Pancreas (tissue), 10 donors: ENCODE measurements at places on chromosomes 13 and 19.

- no peak for DNase-seq
Measured at GRCh38 chr13:113905942-113906341, 42.1 kb upstream of the GAS6 start.

DNA sequence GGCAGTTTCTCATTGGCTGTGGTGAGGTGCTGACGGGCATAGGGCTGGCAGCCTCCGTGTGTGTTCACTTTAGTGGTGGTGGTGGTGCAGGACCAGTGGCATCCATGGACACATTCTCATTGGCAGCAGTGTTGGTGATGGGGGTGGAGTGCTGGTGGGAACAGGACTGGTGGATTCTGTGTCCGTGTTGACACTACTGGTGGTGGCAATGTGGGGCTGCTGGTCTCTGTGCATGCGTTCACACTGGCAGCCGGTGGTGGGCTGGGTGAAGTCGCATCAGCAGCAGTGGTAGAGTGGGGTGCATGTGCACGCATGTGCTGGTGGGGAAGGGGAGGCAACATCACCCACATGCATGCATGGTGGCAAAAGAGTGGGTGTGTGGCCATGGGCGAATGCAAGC, 1471.4 kb upstream of the PCDH20 start:
- no peak for DNase-seq

GRCh38 chr19:16645140-16645539, 14.8 kb downstream of the SMIM7 start:
- no peak for DNase-seq

- DNase-seq: no peak
Measured at GRCh38 chr13:21719463-21719862, 48.6 kb downstream of the FGF9 start.

DNA sequence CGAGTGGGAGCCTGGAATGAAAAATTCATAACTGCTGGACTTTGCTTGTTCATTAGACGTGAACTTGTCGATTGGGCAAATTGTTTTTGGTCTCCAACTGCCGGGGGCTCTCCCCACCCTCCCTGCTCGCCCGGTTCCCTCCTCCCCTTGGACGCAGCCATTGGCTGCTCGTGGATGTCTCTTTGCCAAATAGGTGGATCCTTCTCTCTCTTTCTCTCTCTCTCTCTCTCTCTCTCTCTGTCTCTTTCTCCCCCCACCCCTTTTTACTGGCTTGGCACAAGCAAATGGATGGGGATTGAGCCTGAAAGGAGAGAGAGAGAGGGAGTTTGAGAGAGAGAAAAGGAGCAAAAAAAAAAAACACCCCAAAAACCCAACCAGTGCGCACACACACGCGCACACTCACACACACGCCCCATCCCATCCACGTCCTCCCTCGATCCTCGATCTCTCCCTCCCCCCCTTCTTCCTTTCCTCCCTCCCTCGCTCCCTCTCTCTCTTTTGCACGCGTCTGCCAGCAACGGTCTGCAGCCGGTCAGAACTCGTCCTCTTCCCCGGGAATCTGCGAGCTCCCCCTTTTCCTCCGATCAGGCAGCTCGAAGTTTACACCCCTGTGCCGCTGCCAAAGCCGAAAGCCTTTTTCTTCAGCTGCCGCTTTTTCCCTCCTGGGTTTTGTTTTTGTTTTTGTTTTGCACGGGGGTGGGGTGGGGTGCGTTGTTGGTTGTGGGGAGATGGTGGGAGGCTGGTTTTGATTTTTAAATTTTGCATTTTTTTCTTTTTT, 27.8 kb downstream of the NFIX start:
- no peak for DNase-seq

GRCh38 chr13:51342706-51343105, 3.2 kb downstream of the SERPINE3 start:
- DNase-seq: no peak

- DNase-seq: no peak
Measured at GRCh38 chr19:5963855-5964254, 14.1 kb downstream of the RANBP3 start.

DNA sequence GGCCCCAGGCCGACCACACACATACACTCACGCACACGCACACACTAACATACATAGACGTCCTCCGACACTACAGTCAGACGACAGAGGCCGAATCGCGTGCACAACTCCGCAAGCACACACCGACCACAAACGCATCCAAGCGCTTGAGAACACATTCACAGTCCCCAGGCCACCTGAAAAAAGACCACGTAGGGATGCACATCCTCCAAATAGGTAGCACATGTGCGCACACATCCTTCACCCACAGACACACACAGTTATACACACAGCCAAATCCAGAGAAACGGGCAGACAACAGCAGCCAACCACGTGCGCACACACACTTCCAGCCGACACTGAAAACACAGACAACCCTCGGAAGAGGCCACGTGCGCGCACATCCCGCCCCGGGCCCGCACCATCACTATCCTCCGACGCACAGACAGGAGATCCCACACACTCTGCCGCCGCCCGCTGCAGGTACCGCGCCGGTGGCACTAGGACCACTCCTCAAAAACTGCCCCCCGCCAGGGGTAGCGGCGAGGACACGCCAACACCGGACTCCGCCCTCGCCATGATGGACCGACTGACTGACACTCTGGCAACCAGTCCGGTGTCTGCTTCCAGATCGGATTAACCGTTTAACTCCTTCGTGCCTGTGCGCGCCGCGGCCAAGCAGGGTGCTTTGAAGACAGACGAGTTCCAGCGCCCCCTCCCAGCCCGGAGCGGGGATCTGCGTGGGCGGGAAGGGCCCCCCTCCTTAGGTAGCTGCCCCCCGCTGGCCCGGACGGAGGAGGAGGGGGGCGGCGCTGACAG, 493 bp upstream of the PDE4A start:
- no peak for DNase-seq

DNA sequence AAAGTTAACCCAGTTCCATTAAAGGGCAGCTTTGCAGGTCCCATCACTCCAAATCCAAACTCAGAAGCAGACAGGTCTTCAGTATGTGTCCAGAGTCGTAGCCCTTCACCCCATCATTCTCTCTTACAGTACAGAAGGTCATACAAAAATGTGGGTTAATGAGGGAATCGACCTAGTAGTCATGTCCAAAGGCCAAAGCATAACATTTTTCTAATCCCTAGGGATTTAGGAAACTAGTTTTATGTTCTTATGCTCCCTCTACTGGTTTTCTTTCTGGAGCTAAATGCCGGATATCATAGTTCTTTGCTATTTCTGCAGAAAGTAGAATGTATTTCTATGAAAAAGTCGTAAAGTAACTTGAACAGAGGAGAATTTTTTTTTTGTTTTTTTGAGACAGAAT, 72.2 kb downstream of the DHRS12 start:
- no peak for DNase-seq

- DNase-seq: no peak
Measured at GRCh38 chr13:32887617-32888016, 128.6 kb upstream of the KL start.

DNA sequence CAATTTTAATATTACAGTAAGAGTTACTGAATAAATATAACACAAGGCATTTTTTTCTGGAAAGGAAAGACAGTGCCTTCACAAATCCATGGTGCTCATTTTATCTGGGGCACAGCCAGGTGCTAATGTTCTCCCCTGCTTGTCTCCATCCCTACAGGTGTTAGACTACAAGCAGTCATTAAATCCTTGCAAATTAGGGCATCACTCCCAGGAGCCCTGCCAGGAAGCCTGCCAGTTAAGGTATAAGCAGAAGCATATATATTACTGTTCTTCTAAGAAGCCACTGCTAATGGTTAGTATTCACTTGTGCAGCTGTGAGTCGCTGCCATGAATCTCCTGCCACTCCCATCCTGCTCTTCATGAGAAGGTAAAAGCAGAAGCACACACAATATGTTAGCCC, 149.7 kb downstream of the OXGR1 start:
- DNase-seq: no peak

GRCh38 chr19:48110350-48110966, at the start of gene PLA2G4C:
PLA2G4C (minus strand) TSS chr19:48110817; CDS start chr19:48106529, 4,288 bp downstream.
- peak; percentile 93 for DNase-seq

- no peak for DNase-seq
Measured at GRCh38 chr19:374886-375235, 30.3 kb upstream of the MIER2 start.

DNA sequence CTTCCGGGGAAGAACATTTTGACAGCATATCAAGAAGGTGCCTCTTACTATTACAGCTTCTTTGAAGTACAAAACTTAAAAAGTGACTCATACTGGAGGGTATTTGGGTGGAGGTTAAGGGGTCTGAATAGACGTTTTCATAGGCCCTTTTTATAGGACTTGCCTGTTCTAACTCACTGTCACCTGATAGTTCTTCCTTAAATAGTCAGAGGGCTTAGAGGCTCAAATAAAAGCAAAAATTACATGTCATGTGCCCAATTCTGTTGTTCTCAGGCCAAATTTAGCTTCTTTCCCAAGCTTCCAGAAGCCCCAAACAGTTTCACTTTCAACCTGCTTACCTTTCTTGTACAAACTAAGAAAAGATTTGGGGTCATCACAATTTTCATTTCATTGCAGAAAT, 16.1 kb upstream of the SLC46A3 start:
- DNase-seq: no peak

- no peak for DNase-seq
Measured at GRCh38 chr13:112106478-112107141, 39.7 kb downstream of the SOX1 start.

DNA sequence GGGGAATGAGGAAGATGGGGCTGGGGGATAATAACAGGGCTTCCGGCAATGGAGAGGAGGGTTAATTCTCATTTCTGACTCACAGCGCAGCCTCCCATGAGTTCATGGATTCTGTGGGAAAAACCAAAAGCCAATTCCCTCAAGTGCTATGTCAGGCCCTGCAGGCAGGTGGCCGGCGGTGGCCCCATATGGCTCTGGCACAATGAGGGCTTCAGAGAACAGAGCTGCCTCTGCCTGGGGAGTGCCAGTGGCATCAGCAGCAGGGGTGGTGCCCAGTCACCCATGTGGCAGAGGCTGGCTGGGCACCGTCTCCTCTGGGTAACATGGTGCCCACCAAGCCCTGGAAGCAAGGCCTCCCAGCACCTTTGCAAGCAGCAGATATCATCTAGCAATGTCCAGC, 69.1 kb downstream of the ALOX5AP start:
- no peak for DNase-seq

DNA sequence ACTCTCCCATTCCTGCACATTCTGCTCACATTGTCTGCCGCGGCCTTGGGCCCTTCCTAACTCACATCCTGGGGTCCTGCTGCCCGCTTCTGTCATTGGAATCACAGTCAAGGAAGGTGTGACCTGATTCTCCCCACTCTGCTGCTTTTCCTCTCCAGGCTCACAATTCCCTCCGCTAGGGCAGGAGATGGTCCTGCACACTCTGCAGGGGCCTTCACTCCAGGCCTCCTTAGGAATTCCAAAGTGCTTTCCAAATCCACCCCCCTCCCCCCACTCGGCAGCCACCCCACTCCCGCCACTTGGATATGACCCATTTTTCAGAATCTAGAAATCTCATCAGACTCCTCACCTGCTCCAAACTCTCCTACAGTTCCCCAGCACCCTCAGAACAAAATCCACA, 3.1 kb upstream of the SLC5A5 start:
- DNase-seq: no peak

DNA sequence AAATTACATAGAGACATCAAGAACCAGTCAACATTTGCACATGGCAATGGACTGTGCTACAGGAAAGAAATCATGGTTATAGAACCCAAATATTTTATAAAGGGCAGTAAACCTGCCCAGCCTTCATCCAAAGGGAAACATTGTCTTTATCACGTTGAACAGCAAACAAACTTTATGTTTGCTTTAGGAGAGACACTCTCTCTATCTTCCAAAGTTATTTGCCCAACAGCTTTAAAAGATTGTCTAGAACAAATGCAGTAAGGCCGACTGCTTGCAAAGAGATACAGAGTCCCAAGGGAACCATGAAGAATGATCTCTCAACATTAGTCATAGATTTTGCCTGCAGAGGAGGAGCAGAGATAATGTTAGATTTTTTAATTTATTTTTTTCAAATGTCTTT, 1323.5 kb upstream of the SLC10A2 start:
- no peak for DNase-seq

GRCh38 chr13:45995245-45995644, 57.3 kb downstream of the ZC3H13 start:
- DNase-seq: no peak

- DNase-seq: no peak
Measured at GRCh38 chr19:5017235-5017634, 48.3 kb downstream of the KDM4B start.

- DNase-seq: no peak
Measured at GRCh38 chr13:32748305-32748704, 162.1 kb downstream of the PDS5B start.

DNA sequence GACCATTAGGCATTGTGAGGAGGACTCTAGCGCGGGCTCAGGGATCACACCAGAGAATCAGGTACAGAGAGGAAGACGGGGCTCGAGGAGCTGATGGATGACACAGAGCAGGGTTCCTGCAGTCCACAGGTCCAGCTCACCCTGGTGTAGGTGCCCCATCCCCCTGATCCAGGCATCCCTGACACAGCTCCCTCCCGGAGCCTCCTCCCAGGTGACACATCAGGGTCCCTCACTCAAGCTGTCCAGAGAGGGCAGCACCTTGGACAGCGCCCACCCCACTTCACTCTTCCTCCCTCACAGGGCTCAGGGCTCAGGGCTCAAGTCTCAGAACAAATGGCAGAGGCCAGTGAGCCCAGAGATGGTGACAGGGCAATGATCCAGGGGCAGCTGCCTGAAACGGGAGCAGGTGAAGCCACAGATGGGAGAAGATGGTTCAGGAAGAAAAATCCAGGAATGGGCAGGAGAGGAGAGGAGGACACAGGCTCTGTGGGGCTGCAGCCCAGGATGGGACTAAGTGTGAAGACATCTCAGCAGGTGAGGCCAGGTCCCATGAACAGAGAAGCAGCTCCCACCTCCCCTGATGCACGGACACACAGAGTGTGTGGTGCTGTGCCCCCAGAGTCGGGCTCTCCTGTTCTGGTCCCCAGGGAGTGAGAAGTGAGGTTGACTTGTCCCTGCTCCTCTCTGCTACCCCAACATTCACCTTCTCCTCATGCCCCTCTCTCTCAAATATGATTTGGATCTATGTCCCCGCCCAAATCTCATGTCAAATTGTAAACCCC, 2.8 kb upstream of the CEACAM5 start:
- no peak for DNase-seq

DNA sequence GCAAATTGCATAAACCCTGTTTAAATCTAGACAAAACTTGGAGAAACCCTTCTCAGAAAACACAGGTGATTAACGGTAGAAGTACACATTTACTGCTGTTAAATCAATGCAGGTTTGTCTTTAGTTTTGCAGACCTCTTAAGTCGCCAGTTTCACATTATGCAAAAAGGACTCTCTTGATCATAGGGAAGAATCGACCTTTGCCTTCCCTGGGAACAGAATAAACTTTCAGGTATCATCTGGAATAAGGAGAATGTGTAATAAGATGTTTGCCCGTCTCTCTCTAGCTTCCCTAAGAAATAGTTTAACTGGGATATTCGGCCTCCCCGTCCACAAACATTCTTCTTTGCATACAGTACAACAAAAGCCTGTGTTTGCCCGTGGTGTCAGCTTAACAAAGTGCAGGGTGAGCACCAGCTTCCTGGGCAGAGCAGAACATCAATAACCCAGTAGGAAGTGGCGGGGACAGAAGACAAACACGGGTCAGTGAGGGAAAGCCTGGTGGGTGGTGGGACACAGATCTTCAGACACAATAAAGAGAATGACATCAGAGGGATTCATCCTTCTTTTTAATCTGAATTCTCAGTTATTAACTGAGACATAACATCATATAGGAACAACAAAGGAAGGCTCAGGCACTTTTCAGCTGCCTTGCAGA, 1077.7 kb upstream of the SLC10A2 start:
- DNase-seq: no peak

- no peak for DNase-seq
Measured at GRCh38 chr19:48815870-48816501, 5.2 kb upstream of the BCAT2 start.
